Stimulated activated CD4-positive, alpha-beta T cell treated with anti-CD3 and anti-CD28 coated beads, Interleukin-1b, Interleukin-23, amount 100 ng/mL, for 48 hours (primary cell): ENCODE measurements at places on chromosomes 13 and 19.

DNA sequence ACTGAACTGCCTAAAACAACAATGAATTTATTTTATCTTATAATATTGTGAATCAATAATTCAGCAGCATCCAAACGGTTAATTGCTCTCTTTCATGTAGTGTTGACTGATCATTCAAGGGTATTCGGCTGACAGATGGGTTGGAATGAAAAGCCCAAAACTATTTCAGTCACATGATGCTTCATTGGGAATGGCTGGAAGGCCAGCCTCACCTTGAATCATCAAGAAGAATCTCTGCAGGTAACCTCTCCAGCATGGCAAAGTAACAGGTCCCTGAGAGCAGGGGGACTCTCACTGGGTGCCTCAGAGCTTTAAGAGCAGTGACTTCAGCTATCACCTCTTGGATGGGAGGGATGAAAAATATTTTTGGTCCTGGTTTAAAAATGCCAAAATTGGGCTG is 1395.7 kb downstream of the OLFM4 start:
- no peak for DNase-seq

DNA sequence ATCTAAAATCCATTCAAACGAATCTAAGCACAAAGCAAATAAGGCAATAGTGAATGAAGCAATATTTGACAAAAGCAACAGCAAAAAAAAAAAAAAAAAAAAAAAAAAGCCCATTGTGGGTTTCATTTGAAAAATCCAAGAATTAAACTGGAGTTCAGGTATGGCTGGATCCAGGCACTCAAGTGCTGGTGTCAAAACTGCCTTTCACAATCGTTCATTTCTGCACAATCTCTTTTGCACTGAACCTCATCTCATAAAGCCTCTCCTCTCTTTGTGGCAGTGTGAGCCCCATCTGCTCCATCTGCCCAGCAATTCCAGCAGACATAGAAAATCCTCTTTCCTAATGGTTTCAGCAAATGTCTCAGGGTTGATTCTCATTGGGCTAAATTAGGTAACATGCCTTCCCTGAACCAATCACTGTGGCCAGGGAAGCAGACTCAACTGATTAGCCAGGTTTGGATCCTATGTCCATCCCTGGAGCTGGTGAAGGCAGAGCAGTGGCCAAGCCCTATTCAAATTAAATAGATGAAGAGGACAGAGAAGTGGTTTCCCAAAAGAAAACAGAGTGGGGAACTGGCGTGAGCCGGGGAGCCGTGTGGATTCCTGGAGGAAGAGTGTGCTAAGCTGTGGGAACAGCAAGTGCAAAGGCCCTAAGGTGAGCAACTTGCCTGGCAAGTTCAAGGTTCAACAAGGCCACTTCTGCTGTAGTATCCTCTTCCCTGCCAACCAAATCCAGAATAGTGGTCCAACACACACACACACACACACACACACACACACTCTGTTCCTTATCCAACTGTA is 1.2 kb upstream of the HIF3A start:
- DNase-seq: no peak

DNA sequence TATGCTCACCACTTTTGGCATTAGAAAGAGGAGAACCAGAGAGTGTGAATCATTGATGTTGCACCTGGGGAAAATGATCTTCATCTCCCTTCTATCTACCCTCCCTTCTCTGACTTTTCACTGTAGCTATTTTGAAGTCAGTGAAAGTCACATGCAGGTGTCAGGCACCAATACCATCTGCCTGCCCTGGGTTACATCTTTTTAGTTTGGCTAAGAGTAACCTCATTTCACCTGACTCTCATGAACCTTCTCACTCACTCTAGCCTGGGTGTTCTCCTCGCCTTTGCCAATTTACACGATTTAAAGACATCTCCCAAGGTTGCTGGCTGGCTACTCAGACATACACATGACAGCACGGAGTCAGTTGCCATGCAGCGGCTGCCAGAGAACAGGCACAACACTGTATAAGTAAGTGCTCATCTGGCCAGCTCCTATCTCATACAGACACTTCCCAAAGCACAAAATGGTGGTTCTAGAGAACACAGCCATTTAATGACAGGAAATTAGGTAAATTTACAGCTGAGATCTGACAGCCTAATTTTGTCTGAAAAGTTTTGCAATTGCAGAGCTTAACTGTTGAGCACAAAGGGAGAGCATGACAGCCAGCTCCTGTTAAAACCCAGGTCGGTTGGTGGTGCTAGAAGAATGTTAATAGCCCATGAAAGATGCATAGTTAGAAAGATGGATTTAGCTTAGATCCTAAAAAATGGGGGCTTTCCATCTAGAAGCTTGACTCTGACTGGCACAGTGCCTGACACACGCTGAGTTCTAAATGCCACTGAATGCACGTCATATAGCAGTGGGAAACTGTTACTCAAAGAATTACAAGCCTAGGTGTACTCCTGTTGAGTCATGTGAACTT is 32.5 kb downstream of the LCP1 start:
- peak; percentile 56 for DNase-seq

DNA sequence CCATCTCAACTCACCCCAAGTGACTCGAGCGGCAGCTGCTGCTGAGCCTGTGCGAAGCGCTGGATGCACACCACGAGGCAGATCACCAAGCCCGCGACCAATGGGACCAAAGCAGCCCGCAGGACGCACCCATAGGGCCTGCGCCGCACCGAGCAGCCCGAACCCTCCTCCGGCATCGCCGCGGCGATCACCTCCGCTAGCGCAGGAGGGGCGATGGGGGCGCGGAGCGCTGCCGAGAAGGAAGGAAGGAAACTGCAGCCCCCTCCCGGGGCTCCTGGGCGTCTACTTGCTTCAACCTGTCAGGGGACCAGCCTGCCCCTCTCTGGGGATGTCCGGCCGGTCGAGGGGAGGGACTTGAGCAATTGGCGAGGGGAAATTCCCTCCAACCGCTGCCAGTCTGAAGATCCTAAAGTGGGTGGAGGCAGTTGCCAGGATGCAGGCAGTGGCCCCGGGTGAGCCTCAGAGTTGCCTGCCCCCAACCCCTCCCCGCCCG is at the start of gene CD70:
TSS of gene CD70 (minus strand) at position 324 of the 493 bp plus-strand sequence. CDS start at position 176, 148 bp downstream.
- DNase-seq: peak; percentile 56

DNA sequence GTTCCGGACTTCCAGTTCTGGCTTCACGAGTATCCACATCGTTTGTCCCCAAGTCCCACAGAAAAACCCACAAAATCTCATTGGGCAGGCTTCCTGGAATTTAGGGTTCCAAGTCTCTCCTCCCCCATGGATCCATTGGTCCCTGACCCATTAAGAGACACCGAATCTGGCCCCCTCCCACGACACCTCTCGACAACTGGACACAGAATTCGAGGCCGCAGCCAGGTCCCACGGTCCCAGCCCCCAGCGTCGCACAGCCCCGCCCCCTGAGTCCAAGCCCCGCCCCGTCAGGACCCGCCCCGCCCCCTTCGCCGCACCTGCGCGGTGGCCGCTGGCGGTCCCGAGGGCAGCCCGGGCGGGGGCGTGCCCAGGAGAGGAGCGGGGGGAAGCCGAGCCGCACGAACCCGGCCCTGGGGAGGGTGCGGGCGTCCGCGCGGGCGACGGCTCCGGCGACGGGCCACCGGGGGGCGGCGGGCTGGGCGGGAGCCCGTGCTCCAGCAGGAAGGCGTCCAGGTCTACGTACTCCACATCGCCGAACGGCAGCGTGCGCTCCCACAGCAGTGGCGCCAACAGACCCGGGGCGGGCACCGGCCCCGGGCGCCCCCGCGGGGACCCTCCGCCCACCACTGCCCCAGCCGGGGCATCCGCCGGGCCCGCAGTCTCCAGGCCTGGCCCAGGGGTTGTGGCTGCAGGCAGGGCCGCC is 1.8 kb downstream of the DBP start:
- peak; percentile 72 for DNase-seq

DNA sequence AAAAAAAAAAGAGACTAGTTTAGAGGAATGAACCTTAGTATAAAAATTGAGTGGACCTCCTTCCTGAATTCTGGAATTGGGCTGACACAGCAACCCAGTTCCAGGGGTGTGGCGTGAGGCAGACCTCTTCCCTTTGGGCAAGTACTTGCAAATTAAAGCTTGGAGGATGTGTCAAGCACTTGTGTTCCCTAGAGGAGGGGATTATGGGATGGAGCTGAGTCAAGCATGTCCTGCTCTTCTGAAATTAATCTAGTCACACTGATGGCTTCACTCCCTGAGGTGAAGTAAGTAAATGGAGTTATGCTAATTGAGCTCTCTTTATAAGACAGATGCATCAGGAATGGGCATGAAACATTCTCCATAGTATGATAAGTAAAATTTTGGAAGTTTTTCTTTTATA is 107.7 kb upstream of the HTR2A start:
- no peak for DNase-seq

DNA sequence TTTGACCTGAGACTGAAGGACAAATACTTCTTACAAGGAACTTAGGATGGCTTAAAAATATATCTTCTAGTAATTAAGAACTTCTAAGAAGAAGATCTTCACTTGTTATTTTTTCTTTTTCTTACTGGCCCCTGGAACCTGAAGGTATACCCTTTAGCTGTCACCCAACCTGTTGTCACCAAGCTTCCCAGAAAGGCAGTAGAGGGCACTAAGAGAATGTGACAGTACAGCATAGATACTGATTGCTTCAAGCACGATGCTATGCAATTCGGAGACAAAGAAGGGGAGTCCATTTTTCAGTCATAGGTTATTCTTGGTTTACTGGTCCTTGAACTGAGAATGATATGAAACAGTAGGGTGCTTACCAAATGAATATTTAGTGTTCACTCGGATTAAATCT is 208.3 kb upstream of the PCDH9 start:
- DNase-seq: no peak
